Cardiac septum (tissue), 1 donor: ENCODE measurements at places on chromosomes 13 and 19. TPM values are rescaled to one million over a fixed set of nuclear protein-coding genes. Genes with fewer than 3 reads are reported as not detected.

The HSPB6 gene
- total RNA-seq, result 863 TPM

The IGFL2 gene
- not detected for total RNA-seq

The SYNE4 gene
- 0.13 TPM for total RNA-seq

The ZNF561 gene
- 27.4 TPM for total RNA-seq

The ZNF749 gene
- total RNA-seq, result 4.0 TPM

The FOSB gene
- total RNA-seq, result 0.94 TPM

The SYCN gene
- not detected for total RNA-seq

The RPS28 gene
- total RNA-seq, result 669 TPM

The ZNF563 gene
- 3.7 TPM for total RNA-seq
